ENCODE measurements at places on chromosomes 5 and 9.
A peak's percentile ranks its signal among the peaks of the same experiment; 100 is the strongest.

- peak; percentile 40 for DNase-seq
Measured at GRCh38 chr9:137114613-137115393, at the start of gene DPP7. Gene DPP7 (minus strand): TSS chr9:137114733. CDS start chr9:137114713, 20 bp downstream.

- no peak for DNase-seq
Measured at GRCh38 chr5:95920822-95921221, 40.8 kb downstream of the ELL2 start.

- no peak for DNase-seq
Measured at GRCh38 chr5:179221877-179222220, 123.4 kb downstream of the ADAMTS2 start.

GRCh38 chr5:140246378-140247122 is 56.4 kb downstream of the PFDN1 start:
- DNase-seq, result peak; percentile 78

DNA sequence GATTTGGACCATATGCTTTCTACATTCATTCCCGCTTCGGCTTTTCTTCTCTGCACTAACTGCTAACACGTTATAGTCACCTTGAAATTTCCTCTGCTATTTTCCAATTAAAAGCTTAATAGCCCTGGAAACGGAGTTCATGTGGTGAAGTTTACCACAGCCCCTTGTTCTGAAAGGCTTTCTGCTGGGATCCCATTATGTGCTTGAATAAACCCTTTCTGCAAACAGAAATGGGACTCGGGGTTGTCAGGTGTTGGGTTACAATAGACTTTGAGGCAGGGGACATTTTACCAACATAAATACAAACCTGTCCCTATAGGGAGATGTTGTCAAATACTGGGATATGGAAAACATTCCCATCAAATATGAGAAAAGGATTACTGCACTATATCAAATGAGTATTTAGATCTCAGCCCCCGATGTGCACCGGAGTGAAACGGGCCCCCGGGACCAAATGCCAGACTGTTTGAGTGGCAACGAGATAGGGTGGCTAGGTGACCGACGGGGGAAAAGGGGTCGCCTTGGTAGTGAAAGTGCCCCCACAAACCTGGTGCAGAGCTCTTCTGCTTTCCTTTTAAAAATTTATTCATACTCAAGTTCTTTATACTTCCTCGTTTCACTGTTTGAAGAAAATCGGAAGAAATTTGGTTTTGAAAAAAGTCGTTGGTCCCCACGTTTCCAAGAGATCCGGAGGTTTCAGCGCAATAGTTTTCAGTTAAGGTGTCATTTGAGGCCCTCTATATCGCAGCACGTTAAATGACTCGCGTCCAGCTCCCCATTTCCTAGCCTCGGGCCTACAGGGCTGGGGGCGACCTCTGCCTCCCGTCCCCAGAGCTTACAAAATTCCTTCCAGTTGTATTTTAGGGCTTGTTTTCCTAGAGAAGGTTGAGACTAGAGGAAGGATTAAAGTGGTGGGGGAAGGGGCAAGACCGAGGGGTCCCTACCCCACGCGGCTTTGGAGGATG is 2.1 kb upstream of the DMRT3 start:
- no peak for DNase-seq

GRCh38 chr5:113276001-113276400 is 158.8 kb downstream of the TSSK1B start:
- DNase-seq, result peak; percentile 72

- no peak for DNase-seq
Measured at GRCh38 chr5:167259806-167260205, 1031.6 kb upstream of the WWC1 start.

- DNase-seq, result no peak
Measured at GRCh38 chr5:172065431-172066065, 59.1 kb upstream of the FBXW11 start.

DNA sequence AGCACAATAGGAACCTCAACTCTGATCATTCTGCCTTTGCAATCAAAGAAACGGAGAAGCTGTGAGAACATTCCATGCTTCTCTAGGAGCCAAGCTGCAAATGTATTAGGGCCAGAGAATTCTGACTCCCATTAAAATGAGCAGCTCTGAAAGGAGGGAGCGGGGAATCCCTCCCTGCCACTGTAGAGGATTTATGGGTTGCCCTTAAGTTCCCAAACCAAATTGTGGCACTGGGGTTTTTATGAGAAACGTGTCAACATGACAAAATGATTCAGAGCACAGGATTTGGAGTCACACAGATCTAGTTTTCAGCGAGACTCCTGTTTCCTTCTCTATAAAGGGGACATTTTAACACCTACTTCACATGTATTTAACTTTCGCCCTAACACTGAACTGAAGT is 1.8 kb downstream of the IL6ST start:
- no peak for DNase-seq

GRCh38 chr9:3474821-3475220 is 51.0 kb downstream of the RFX3 start:
- DNase-seq, result no peak

DNA sequence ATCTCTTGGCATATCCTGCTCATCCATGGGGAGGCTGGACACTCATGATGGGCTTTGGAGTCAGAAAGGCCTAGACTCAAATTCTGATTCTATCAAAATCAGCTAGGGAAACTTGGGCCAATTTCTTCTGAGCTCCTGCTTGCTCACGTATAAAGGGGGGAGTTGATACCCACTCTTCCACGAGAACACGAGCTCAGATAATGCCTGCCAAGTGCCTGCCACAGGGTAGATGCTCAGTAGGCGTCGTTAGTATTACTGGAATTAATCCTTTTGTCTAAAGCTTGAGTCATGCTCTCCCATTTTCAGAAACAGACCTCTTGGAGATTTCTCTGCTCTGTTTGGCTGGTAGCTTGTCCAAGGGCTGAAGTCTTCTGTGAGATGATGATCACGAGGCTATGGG is 238.3 kb upstream of the MVB12B start:
- no peak for DNase-seq

DNA sequence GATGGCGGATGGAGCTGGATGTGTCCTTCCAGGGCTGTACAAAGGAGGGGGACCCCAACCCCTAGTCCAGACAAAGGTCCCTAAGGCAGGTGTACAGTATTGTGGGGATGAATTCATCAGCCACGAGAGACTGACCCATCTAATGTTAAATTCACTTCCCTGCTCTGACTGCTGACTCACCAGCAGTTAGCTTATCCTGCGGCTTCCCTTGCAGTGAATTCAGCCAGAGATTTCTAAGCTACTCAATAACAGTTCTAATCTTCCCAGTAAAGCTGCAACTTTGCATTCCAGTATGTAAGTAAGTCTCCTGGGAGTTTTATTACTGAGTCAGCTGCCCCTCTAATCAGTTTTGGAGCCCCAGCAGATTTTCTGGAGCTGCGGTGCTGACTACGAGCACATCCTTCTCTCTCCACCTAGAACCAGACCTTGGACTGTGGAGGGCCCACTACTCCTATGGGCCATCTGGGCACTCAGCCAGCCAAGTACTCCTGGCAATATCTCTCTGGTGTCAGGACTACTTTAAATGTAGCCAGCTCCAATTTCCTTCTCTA is 16.1 kb downstream of the B4GALT1 start:
- DNase-seq, result peak; percentile 97

DNA sequence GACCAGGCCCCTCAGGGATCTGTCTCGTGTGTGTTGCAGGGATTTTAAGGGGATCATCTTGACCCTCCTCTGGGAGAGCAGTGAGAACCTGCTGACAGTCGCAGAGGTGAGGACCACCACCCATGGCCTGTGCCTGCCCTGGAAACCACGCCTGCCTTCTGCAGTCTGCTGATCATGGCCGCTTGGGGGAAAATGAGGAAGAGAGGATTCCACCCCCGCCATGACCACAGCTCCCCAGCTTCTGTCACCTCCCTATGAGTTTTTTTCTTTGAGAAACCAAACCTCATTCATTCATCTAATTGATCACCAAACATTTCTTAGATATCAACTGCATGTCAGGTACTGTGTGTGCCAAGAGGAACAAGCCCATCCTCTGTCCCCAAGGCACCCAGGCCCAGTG is 46.3 kb upstream of the TDRD7 start:
- no peak for DNase-seq

GRCh38 chr9:130433168-130433946 is 11.4 kb upstream of the ASS1 start:
- peak; percentile 48 for DNase-seq

- peak; percentile 23 for DNase-seq
Measured at GRCh38 chr5:62134811-62135210, 171.2 kb upstream of the KIF2A start.

GRCh38 chr5:158751961-158752655 is 347.6 kb downstream of the EBF1 start:
- no peak for DNase-seq

DNA sequence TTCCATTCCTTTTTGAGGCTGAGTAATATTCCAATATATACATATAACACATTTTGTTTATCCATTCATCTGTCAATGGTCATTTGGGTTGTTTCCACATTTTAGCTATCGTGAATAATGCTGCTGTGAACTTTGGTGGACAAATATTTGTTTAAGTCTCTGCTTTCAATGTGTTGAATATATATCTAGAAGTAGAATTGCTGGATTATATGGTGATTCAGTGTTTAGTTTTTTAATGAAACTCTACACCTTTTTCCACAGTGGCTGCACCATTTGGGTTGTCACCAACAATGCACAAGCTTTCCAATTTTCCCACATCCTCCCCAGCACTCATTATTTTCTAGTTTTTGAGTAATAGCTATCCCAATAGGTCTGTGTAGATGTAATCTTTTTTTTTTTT is 69.5 kb downstream of the ACTBL2 start:
- DNase-seq, result no peak

DNA sequence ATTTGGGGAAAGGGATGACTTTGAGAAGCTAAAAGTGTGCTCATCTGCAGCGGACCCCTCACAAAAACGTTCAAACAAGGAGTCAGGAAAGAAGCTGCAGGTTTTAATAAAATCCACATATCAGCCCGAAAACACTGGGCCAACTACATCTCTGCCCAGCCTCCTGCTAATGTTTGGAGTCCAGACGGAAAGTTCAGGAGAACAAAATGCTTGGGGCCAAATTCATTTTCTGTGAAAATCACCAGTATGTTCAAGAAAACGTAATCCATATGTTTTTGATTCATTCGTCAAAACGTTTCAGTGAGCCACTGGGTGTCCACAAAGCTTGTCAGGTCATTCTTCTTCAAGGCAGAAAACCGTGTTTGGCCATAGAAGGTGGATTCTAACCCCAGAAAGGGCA is 87.5 kb upstream of the GAS1 start:
- peak; percentile 62 for DNase-seq

DNA sequence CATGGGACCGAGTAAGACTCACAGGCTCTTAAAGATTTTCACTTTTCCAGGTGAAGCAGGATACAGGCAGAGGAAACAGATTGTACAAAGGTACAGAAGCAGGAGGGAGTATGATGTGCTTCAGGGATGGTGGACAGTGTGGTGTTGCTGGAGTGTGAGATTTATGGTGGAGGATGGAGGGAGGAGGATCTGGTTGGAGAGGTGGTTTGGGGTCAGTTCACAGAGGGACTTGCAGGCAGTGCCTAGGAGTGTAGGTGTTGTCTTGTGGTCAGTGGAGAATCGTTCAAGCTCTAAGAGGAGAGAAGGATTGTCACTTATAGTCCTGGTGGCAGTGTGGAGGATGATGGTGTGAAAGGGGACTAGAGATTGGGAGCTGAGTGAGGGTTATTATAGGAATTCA is 11.8 kb downstream of the RALGPS1 start:
- no peak for DNase-seq

GRCh38 chr9:124328285-124328684 is 70.5 kb downstream of the NEK6 start:
- no peak for DNase-seq

- no peak for DNase-seq
Measured at GRCh38 chr9:72911816-72912215, 41.0 kb downstream of the ALDH1A1 start.

- DNase-seq, result peak; percentile 99
Measured at GRCh38 chr9:134502809-134503211, 138.8 kb upstream of the COL5A1 start.

DNA sequence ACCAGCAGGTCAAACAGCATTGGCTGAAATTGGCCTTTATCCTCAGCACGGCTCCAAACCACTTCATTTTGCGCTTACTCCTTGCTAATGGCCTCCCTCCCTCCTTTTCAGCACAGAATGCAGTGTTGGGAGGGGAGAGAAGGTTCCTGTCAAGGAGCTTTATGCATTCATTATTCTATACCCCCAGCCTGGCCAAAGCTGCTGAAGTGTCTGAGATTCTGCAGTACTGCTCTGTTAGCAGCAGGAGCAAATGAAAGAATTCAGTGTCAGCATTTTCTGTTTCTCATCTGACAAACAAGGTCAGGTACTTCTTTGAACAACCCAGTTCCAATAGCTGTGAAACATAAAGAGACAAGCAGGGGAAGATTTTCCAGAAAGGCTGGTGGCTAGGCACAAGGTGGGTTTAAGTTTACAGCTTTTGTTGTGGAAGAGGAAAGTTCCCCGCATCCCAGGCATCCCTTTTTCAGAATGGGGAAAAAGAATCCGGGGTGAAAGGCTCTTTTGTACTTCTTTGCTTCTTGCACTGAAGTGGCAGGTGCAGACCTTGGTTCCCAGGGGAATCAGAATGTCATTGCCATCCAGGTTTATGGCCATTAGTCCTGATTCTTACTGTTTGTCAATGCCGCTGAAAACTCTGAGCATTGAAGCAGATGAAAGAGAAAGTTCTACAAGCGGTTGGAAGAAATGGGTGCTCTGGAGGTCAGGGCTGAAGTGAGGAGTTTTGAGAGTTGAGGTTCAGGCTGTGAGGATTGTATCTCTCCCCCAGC is 109.3 kb upstream of the APC start:
- DNase-seq, result no peak

GRCh38 chr5:544675-545355 is 20.6 kb upstream of the SLC9A3 start:
- DNase-seq, result no peak

DNA sequence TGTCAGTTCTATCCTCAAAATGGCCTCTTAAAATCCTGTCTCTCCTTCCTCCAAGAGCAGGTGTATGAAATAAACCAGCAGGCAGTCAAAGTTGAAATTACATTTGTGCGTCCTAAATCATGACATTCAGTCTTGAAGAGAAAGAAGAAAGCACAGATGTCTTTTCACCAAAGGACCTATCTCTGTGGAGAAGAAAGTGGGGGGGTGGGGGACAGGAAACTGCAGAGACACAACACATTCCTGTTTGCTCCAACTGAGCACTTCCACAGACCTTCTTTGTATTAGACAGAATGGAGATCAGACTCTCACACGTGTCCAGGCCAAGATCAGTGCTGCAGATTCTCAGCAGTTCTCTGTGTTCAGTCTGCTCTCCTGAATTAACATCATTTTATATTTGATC is 471.9 kb upstream of the RGMB start:
- DNase-seq, result peak; percentile 57
